ENCODE measurements at places on chromosomes 2 and 18.
A peak's percentile ranks its signal among the peaks of the same experiment; 100 is the strongest.

- no peak for DNase-seq
Observed at GRCh38 chr18:36661999-36662398, 166.8 kb downstream of the TPGS2 start.

DNA sequence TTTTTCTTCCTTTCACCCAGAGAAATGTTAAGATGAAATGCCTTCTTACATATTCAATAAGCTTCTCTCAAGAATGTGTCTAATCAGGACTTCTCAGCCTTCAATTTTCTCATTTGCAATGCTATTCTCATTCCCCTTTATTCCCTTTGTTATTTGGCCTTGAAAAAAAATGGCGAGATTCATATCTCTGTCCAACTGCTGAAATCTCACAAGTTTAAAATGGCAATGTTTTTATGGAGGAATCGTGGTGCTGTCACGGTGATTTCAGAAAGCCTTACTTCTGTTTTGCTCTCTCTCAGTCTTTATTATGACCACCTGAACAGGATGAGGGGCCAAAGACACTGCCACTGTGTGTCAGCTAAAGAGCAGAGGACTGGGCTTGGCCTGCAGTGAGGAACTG lies 928.5 kb downstream of the DCC start:
- DNase-seq = no peak

DNA sequence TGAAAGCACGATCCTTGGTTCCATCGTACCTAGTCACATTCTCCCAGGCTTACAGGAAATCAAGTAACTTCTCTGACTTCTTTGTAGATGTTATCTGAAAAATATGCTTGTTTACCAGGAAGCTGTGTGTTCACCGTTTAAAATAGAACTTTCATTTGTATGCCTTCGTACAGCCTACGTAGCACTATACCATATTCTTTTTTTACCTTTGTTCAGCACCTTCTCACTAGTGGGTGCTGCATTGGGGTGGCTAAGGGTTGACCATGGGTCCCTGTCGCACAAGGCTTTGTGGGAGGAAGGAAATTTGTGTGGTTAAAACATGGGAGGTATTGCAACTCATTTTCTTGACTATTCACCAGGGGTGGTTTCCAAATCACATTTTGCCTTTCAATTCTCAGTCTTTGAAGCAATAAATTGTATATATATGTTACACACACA lies 16.6 kb downstream of the MALT1 start:
- peak; percentile 79 for DNase-seq

DNA sequence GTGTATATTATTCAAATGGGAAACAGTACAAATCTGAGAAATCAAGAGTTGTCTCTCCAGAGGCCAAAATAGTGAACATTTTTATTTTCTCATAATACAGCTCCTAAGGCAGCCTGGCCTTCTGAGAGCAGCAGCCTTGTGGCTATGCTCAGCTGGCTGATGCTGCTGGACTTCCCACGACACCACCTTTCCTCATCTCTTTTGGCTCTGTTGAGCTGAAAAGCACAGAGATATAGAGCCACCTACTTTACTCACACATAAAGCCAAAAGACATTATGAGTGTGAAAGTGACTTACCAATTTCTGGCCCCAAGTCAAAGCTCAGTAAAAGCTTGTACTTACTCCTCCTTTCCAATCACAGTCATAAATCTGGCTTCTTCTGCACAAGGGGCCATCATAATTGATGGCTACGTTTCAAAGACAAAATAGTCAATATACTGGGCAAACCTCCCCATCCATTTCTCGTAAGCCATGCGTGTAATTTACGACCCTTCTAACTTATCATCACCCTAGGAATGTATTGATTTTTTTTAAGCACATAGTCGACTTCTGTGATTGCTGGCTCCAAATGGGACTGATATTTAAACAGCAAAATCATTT lies 18.6 kb upstream of the REG3A start:
- DNase-seq = no peak

- DNase-seq = no peak
Observed at GRCh38 chr2:206271065-206271464, 3.4 kb upstream of the ZDBF2 start.

- no peak for DNase-seq
Observed at GRCh38 chr18:75915941-75916623, 488.6 kb upstream of the SMIM21 start.

DNA sequence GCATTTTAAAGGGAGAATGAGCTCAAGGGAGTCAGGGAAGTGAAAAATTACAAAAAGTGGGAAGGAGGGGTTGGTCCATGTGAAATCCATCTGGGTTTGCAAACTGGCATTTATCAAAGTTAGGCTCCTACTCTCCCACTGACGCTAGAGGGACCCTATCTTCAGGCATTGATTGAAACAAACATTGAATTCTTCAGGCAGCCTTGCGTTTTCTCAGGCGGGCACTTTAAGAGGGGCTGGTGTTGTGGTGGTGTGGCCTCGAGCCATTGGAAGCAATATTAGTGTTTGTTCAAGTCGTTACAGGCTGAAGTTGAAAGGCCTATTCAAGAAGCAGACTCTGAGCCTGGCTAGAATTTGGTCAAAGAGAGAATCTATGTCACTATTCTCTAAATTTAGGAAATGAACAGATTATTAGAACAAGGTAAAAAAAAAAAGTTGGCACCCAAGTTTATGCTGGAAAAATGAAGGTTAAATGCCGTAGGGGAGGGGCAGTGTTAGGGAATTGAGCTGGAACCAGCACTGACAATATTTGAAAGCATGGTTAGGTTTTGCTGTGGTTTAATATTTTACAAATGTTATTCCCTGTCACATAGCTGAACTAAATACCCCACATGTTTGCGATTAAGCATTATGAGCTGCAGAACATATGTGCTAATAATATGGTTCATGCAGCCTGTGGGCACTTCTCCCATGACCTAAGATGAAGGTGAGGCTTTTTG lies 36.8 kb downstream of the STON1 start:
- DNase-seq = no peak

DNA sequence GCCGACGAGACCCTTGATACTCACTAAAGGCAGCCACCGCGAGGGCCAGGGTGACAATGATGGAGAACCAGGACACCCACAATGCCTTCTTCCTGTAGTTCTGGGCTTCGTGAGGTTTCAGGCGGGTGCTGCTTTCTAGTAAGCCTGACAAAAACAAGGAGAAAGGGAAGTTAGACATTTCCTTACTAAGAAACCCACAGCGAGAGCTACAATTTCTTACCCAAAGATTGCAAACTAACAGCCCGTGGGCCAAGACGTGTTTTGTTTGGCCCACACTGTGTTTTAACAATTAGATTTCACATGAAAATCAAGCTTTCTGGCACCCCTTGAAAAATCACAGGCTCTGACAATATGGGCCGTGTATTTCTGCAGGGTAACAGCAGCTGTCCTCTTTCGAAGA lies 5.6 kb downstream of the TMEM163 start:
- DNase-seq = no peak

- no peak for DNase-seq
Observed at GRCh38 chr2:70418514-70418913, 116.6 kb upstream of the FAM136A start.

- no peak for DNase-seq
Observed at GRCh38 chr2:164260506-164260905, 360.8 kb downstream of the GRB14 start.

- no peak for DNase-seq
Observed at GRCh38 chr18:76842837-76843530, 20.6 kb downstream of the ZNF236 start.

DNA sequence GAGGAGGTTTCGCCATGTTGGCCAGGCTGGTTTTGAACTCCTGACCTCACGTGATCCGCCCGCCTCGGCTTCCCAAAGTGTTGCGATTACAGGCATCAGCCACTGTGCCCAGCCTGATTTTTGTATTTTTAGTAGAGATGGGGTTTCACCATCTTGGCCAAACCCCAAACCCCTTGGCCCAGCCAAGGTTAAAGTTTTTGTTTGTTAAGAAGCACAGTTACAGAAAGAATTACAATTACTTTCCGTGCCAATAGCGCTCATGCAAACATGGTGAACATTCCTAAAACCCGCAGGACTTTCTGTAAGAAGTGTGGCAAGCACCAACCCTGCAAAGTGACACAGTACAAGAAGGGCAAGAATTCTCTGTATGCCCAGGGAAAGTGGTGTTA lies 26.1 kb downstream of the ITSN2 start:
- no peak for DNase-seq

GRCh38 chr2:218323526-218324472 lies 31.5 kb upstream of the TMBIM1 start:
- no peak for DNase-seq

DNA sequence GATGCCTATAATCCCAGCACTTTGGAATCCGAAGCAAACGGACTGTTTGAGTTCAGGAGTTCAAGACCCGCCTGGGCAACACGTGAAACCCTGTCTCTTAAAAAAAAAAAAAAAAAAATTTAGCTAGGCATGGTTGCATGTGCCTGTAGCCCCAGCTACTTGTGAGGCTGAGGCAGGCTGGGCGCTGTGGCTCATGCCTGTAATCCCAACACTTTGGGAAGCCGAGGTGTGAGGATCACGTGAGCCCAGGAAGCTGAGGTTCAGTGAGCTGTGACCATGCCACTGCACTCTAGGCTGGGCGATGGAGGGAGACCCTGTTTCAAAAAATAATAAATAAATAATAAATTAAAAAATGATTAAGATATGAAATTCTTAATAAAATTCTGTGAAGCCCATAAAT lies 9.0 kb upstream of the STRN start:
- DNase-seq = no peak

Measured in activated CD4-positive, alpha-beta T cell treated with anti-CD3 and anti-CD28 coated beads, Interleukin-2, Interleukin-4, amounts not matched to agents 100 ng/mL and 50 ng/mL, durations not matched to agents 16 hours and 8 hours (primary cell).